ENCODE measurements at places on chromosomes 1 and 21.
A peak's percentile ranks its signal among the peaks of the same experiment; 100 is the strongest.

- H3K4me3 ChIP-seq = no peak overlapping the region
- DNase-seq = no peak
- H3K27ac ChIP-seq = no peak overlapping the region
- peaks cover 14% of the 10 kb centered on the region for H3K27me3 ChIP-seq
These were observed 217.1 kb upstream of the C1orf174 start for GRCh38 chr1:4117196-4117595.

GRCh38 chr1:35033346-35033745, 1.6 kb upstream of the ZMYM6 start:
- H3K4me1 ChIP-seq = peaks cover 31% of the 10 kb centered on the region
- peaks cover 9% of the 10 kb centered on the region for H3K27me3 ChIP-seq
- H3K27ac ChIP-seq = no peak overlapping the region
- no peak overlapping the region for H3K4me3 ChIP-seq
- DNase-seq = no peak
- H3K36me3 ChIP-seq = peaks cover 10% of the 10 kb centered on the region

DNA sequence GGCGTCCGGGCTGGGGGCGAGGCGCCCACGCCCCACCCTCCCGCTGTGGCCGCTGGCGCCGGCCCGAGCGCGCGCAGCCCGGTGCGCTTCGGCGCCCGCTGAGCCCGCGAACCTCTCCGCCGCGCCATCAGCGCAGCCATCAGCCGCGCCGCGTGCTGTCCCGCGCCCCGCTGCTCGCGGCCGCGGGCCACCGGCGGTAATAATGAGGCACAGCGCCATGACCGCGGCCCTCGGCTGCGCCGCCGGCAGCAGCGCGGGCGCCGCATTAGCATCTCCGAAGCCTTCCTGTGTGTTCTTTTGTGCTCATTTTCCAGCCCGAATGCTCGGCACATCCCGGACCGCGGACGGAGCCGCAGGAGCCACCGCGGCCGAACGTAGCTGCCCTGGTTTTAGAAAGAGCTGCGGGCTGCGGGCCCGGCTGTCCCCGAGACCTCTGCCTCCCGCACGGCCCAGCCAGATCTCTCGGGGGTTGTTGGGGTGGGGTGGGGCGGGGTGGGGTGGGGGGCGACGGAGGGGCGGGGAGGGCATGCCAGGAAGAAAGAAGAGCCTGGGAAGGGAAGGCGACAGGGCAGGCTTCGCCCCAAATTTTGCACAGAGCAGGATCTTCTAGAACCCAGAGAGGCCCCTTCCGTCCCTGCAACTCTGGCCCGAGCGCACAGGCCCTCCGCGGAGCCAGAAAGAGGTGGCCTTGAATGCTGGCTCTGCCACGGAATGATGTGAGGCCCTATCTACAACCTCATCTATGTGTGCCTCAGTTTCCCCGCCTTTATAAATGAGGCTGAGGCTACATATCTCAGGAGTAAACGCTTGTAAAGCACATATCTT, 55.3 kb downstream of the RRAGC start:
- DNase-seq = no peak
- H3K27me3 ChIP-seq = peaks cover 65% of the 10 kb centered on the region
- peak overlapping the region; percentile 46 for H3K4me3 ChIP-seq
- no peak overlapping the region for H3K27ac ChIP-seq
- H3K4me1 ChIP-seq = peaks cover 4% of the 10 kb centered on the region

DNA sequence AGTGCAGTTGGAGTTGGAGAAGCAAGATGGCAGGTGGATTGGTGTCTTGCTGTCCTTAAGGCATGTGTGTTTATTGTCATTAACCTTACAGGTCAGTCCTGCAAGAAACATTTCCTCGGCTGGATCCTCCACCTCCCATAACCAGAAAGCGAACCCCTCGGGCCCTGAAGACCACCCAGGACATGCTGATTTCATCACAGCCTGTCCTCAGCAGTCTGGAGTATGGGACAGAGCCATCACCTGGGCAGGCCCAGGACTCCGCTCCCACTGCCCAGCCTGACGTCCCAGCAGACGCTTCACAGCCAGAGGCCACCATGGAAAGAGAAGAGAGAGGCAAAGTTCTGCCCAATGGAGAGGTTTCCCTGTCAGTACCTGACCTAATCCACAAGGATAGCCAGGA, 1.6 kb downstream of the C1orf226 start:
- H3K36me3 ChIP-seq = no peaks in the 10 kb centered on the region
- no peak overlapping the region for H3K27ac ChIP-seq
- no peaks in the 10 kb centered on the region for H3K4me1 ChIP-seq
- H3K27me3 ChIP-seq = peaks cover 57% of the 10 kb centered on the region
- no peak for DNase-seq

GRCh38 chr1:171032822-171033702, 57.6 kb upstream of the FMO3 start:
- peaks cover 23% of the 10 kb centered on the region for H3K27me3 ChIP-seq
- no peak overlapping the region for H3K27ac ChIP-seq
- DNase-seq = no peak
- no peaks in the 10 kb centered on the region for H3K4me1 ChIP-seq
- no peaks in the 10 kb centered on the region for H3K36me3 ChIP-seq

DNA sequence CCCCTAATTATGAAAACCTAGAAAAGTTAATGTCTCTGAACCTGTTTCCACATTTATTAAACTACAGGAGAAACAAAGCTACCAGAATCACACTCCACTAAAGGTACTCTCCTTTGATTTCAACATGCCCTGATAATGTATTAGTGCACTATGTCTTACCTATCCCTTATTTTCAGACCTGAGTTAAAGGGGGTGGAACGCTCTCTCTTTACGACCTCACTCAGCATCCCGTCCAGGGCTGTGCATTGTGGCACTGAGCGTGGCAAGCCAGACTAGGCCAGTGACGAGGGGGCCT, 678 bp downstream of the LSM10 start:
- peak overlapping the region; percentile 98 for H3K4me3 ChIP-seq
- H3K27me3 ChIP-seq = no peaks in the 10 kb centered on the region
- no peak for DNase-seq
- H3K4me1 ChIP-seq = peaks cover 33% of the 10 kb centered on the region

- peak overlapping the region; percentile 67 for H3K4me3 ChIP-seq
- peak overlapping the region; percentile 71 for H3K27ac ChIP-seq
- H3K4me1 ChIP-seq = peaks cover 64% of the 10 kb centered on the region
- peak; percentile 22 for DNase-seq
- H3K36me3 ChIP-seq = no peaks in the 10 kb centered on the region
- no peaks in the 10 kb centered on the region for H3K27me3 ChIP-seq
These were observed 176.8 kb upstream of the SYT6 start for GRCh38 chr1:114330451-114330983.

DNA sequence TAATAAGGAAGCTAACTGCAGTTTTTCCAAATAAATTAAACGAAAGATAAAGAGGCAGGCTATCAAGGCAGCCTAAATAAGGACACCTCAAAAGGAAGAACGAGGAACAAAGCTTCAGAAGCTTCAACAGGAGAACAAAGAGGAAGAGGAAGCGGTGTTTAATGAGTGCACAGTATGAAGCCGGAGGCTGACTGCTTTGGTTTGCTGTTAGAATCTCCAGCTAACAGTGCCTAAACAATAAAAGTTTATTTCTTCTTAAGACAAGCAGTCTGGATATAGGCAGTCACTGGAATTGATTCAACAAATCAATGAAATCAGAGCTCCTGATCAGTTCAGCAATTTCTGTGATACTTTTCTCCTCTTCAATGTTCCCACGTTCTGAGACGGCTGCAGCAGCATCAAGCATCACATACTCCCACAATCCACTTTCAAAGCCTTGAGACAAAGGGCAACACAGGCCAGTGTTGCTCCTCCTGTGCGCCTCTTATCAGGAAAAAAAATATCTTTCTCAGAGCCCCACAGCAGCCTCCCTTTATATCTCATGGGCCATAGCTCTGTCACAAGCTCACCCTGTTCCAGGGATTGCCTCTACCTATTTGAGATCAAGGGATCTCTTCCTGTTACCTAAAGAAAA, 365.6 kb upstream of the ST6GALNAC5 start:
- no peaks in the 10 kb centered on the region for H3K36me3 ChIP-seq
- no peak overlapping the region for H3K4me3 ChIP-seq

- H3K27me3 ChIP-seq = no peaks in the 10 kb centered on the region
- H3K36me3 ChIP-seq = peaks cover 3% of the 10 kb centered on the region
- H3K4me3 ChIP-seq = no peak overlapping the region
- DNase-seq = no peak
These were observed 25.0 kb upstream of the TENT5C start for GRCh38 chr1:117580882-117581281.

GRCh38 chr1:193111641-193112090, 6.5 kb upstream of the GLRX2 start:
- H3K27ac ChIP-seq = no peak overlapping the region
- peaks cover 1% of the 10 kb centered on the region for H3K36me3 ChIP-seq
- no peak for DNase-seq
- no peak overlapping the region for H3K4me3 ChIP-seq
- H3K4me1 ChIP-seq = no peaks in the 10 kb centered on the region

DNA sequence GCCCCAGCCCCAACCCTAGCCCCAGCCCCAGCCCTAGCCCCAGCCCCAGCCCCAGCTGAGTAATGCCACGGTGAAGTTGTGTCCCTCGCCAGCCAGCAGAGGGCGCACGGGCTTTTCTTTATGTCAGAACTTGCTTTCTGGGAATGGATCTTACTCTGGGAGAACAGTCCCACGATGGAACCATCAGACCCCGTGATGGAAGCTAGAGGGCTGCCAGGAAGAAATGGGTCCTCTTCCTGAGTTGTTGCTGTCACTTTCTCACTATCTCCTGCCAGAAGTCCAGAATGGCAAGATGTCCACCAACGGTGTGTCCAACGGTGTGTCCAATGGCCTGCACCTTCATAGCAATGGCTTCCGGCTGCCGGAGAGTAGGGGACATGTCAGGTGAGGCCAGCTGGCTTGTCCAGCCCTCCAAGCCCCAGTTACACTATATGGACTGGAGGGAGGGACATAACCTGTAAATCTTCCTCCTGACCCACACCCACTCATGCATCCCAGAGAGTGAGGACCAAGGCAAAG, 25.1 kb upstream of the TMEM222 start:
- peak; percentile 62 for DNase-seq
- no peak overlapping the region for H3K27ac ChIP-seq
- no peaks in the 10 kb centered on the region for H3K27me3 ChIP-seq
- peaks cover 53% of the 10 kb centered on the region for H3K36me3 ChIP-seq
- H3K4me3 ChIP-seq = no peak overlapping the region
- H3K4me1 ChIP-seq = peaks cover 3% of the 10 kb centered on the region

DNA sequence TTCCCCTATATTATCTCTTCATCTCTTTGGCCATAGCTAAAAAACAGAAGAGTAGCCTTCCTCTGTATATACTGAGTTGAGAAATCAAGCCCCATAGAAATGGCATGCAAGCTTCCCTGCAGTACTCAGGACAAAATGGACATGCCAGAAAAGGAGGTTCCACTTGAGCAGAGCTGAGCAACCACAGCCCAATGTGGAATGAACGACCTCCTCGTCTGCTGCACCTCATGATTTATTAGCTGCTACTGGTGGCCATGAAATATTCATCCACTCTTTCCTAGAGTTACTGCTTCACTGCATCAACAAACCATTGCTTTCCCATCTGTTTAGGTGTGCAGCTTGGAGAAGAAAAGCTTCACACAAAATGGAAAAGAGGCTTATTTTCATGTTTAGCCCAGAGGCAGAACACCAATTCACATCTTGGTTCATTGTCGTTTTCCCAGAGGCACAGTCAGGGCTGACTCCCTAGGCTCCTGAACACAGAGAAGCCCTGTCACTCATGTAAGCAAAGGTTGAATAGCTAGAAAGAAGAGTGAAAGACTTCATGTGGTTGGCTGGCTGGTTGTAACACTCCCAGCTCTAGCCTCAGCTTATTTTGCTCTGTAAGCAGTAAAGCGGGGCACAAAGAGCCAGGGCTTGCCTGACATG, 148.0 kb downstream of the TSEN15 start:
- H3K4me1 ChIP-seq = no peaks in the 10 kb centered on the region
- DNase-seq = no peak
- H3K36me3 ChIP-seq = no peaks in the 10 kb centered on the region
- H3K27me3 ChIP-seq = peaks cover 4% of the 10 kb centered on the region
- no peak overlapping the region for H3K27ac ChIP-seq
- H3K4me3 ChIP-seq = no peak overlapping the region

DNA sequence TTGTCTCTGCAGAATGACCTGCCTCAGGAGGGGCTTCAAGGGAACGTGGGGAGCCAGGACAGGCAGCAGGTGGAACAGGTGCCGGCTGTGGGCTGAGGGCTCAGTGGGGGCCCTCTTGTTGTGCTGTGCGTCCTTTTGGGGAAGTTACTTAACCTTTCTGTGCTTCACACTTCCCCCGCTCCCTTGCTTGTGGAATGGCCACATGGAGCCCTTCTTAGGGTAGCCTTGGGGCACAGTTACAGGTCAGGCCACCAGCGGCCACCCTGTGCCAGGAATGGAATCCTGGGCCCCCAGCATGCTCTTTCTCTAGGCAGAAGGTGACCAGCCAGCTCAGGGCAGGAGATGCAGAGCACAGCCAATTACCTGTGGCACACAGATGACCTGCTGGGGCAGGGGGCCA, 2.6 kb downstream of the IKBKE start:
- peak overlapping the region; percentile 94 for H3K27ac ChIP-seq
- no peak for DNase-seq
- H3K4me3 ChIP-seq = peak overlapping the region; percentile 91
- peaks cover 32% of the 10 kb centered on the region for H3K36me3 ChIP-seq
- H3K27me3 ChIP-seq = no peaks in the 10 kb centered on the region
- H3K4me1 ChIP-seq = peaks cover 60% of the 10 kb centered on the region

DNA sequence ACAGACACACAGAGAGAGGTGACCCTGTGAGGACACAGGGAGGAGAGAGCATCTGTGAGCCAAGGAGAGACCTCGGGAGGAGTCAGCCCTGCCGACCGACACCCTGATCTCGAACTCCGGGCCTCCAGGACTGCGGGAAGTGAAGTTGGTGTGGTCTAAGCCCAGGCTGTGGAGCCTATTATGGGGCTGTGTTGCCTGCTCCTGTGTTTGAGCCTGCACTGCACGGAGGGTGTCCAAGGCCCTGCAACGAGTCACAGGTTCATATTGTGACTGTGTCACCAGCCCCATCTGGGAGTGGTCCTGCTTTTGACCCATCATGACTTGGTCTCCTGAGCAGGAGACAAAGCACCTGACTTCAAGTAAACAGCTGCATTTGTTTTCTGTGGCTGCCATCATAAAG, 186.0 kb upstream of the AJAP1 start:
- no peaks in the 10 kb centered on the region for H3K27me3 ChIP-seq
- H3K36me3 ChIP-seq = no peaks in the 10 kb centered on the region
- H3K4me1 ChIP-seq = no peaks in the 10 kb centered on the region
- H3K4me3 ChIP-seq = no peak overlapping the region
- DNase-seq = no peak

- H3K36me3 ChIP-seq = peaks cover 22% of the 10 kb centered on the region
- H3K4me1 ChIP-seq = peaks cover 65% of the 10 kb centered on the region
- H3K27me3 ChIP-seq = no peaks in the 10 kb centered on the region
- H3K27ac ChIP-seq = peak overlapping the region; percentile 85
- no peak overlapping the region for H3K4me3 ChIP-seq
- no peak for DNase-seq
These were observed 4.3 kb downstream of the STK40 start for GRCh38 chr1:36381405-36381804.

- DNase-seq = no peak
- H3K4me1 ChIP-seq = no peaks in the 10 kb centered on the region
- H3K36me3 ChIP-seq = peaks cover 2% of the 10 kb centered on the region
- no peak overlapping the region for H3K4me3 ChIP-seq
- no peak overlapping the region for H3K27ac ChIP-seq
- H3K27me3 ChIP-seq = peaks cover 22% of the 10 kb centered on the region
These were observed 63.6 kb downstream of the IRF2BP2 start for GRCh38 chr1:234546387-234546704.

GRCh38 chr1:228003461-228004330, 3.1 kb upstream of the WNT3A start:
- no peak overlapping the region for H3K27ac ChIP-seq
- DNase-seq = no peak
- H3K27me3 ChIP-seq = peaks cover 78% of the 10 kb centered on the region
- H3K4me1 ChIP-seq = peaks cover 5% of the 10 kb centered on the region
- H3K36me3 ChIP-seq = no peaks in the 10 kb centered on the region
